Fibroblast of villous mesenchyme (primary cell): ENCODE measurements at places on chromosomes 1 and 21. TPM values are rescaled to one million over a fixed set of nuclear protein-coding genes. Genes with fewer than 3 reads are reported as not detected.

The GRIK3 gene
- not detected in 2 replicates for total RNA-seq

The TRIM63 gene
- not detected in 2 replicates for total RNA-seq

The ZBTB40 gene
- total RNA-seq = 11.6 and 15.5 TPM in 2 replicates

The EFHD2 gene
- total RNA-seq = 36.3 and 42.2 TPM in 2 replicates

The LCE1E gene
- not detected in 2 replicates for total RNA-seq

The DENND2C gene
- total RNA-seq = 2.6 and 3.2 TPM in 2 replicates

The KCNA3 gene
- total RNA-seq = under 0.01 and 0.64 TPM in 2 replicates

The SYT14 gene
- 3.5 and 3.9 TPM in 2 replicates for total RNA-seq

The OLIG2 gene
- not detected in 2 replicates for total RNA-seq

The PTGFR gene
- 7.7 and 11.7 TPM in 2 replicates for total RNA-seq

The LCE2B gene
- total RNA-seq = not detected in 2 replicates
